ENCODE measurements at places on chromosomes 13 and 19. TPM values are rescaled to one million over a fixed set of nuclear protein-coding genes. Genes with fewer than 3 reads are reported as not detected.

DNA sequence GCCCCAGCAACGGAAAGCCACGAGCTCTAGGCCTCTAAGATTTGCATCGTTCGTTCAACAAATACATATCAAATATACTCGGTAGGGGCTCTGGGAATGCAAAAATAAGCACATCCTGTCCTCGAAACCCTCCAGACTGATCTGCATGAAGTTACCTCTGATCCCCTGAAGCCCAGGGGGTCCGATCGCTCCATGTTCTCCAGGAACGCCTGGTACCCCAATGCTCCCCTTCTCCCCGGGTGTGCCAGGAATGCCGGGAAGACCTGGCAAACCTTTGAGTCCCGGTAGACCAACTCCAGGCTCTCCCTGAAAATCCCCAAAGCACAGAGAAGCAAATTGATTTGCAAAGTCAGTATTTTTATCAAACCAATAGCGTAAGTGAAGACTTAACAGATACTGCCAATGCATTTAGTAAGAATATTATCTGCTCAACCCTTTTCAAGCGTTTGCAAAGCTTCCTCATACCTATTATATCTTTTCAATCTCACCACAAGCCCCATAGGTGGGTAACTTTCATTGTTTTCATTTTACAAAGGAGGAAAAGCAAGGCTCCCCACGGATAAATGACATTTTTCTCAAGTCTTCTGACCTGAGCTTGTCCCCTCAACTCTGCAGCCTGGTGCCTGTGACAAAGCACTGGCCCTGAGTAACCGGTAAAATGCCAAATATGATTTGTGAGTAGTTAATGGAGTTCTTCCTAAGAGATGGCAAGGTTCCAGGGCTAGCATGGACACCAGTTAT, 127.7 kb downstream of the COL4A1 start:
- DNase-seq: no peak

GRCh38 chr13:76885203-76886004, 801 bp downstream of the KCTD12 start:
- DNase-seq: peak; percentile 51

FCHO1 gene
- 29.5 TPM for total RNA-seq

DNA sequence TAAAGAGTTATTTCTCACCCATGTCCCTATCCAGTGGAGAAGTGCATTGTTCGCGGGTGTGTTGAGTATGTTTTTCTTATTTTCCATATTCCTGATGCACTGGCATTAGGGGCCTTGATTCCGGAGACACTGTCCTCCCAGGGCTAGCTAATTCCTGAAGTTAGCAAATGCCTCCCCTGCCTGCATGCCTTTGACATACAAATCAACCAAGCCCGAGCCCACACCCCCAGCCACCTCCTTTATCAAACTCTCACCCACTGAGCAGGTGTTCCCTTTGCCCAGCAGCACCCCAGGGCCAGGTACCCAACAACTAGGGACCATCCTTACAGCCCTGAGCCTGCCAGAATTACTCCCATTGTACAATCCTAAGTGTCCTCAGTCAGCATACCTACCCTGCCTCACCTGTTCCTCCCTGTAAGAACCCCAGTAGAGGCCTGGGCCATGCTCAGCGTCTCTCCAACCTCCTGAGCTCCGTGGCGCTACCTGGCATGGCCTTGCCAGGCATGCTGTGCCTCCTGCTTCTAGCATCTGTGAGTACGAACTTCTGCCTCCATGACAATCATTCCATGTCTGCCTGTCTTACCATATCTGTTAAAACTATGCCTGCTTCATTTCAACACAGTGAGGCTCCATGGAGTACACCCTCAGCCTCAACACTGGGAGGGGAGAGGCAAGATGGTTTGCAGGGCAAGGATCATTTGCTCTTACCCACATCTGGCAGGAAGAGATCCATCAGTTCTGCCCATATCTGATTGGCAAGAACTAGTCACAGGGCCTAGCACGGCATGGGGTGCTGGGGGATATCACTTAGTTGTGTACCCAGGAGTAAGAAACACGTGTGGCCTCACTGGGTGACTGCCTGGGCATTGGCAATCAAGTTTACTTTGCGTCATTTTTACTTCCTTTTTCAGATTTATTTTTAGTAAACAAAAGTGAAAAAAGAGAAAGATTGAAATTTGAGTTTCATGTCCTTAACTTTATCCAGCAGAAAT, 203.9 kb downstream of the SHISA2 start:
- no peak for DNase-seq

DNA sequence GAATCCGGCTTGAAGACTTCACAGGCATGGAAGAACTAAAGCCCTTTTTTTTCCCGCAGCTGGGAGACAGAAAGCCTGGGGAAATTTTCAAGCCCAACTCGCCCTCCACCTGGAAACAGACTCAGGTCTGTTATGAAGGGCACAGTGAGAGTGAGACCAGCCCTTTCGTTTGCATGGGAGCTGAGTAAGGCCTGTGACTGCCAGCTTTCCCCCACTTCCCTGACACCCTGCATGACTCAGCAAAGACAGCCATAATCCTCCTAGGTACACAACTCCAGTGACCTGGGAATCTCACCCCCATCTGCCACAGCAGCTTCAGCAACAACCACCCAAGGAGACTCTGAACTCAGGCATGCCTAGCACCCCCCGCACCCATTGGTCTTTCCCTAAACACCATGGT, 87.6 kb upstream of the ZNF91 start:
- DNase-seq: peak; percentile 69

DNA sequence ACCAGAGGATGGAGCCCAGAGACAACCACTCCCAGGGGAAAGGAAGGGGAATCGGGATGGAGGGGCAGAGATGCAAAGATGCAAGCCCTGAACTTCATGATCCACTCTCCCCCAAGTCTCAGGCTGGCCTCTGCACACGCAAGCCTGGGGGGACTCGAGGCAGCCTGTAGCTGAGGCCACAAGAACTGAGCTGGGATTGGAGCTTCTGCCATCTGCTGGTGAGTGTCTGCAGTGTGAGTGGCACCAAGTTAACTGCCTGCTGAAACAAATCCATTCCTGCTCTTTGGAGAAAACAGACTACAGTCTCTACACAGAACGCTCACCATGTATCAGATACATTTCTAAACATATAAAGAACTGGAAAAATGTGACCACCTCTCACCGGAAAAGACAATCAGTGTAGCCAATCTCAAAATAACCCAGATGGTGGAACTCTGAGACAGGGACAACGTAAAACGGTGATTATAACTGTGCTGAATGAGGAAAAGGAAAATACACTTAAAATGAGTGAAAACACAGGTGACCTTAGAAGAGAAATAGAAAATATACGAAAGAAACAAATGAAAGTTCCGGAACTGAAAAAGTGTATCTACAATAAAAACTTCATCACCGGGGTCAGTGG, 62.1 kb downstream of the KLF2 start:
- DNase-seq: peak; percentile 60

DNA sequence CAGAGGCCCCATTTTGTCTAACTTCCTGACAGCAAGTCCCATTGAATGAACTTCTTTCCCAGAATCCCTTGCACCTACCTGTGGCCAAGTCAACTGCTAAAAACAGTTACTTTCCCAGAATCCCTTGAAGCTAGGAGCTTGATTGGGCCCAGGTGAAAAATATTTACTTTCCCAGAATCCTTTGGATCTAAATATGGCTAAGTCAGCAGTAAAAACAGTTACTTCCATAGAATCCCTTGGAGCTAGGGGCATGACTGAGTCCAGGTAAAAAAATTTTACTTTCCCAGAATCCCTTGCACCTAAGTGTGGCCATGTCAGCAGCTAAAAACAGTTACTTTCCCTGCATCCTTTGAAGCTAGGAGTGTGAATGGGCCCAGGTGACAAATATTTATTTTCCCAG, 13.2 kb upstream of the MEIS3 start:
- DNase-seq: no peak

Data from PC-3 (cell line).